Parietal lobe (tissue), 2 donors: ENCODE measurements at places on chromosomes 2 and 18. TPM values are rescaled to one million over a fixed set of nuclear protein-coding genes. Genes with fewer than 3 reads are reported as not detected.

Gene FHOD3
- 84.5 TPM for total RNA-seq

Gene TUBB6
- 37.9 TPM for total RNA-seq

Gene PROKR1
- total RNA-seq: 2.8 TPM

Gene ACMSD
- not detected for total RNA-seq

Gene ACTG2
- not detected for total RNA-seq

Gene DLGAP1
- 277 TPM for total RNA-seq

Gene DYNAP
- not detected for total RNA-seq

Gene VIL1
- total RNA-seq: not detected

Gene PROM2
- 9.4 TPM for total RNA-seq

Gene SERPINB4
- total RNA-seq: not detected

Gene EPB41L3
- total RNA-seq: 85.8 TPM

Gene MARS2
- 14.1 TPM for total RNA-seq

Gene POMC
- total RNA-seq: 2.8 TPM

Gene HOXD11
- not detected for total RNA-seq

Gene VSNL1
- 19.7 TPM for total RNA-seq

Gene IL36RN
- not detected for total RNA-seq

Gene PLEK
- 0.94 TPM for total RNA-seq

Gene RND3
- 152 TPM for total RNA-seq

Gene NOL4
- 160 TPM for total RNA-seq

Gene KLF11
- 14.7 TPM for total RNA-seq

Gene MFSD2B
- 0.63 TPM for total RNA-seq

Gene AQP12A
- total RNA-seq: not detected

Gene SKOR2
- total RNA-seq: not detected

Gene RSAD2
- total RNA-seq: 5.9 TPM

Gene G6PC2
- not detected for total RNA-seq

Gene KATNAL2
- 3.1 TPM for total RNA-seq

Gene SCYGR4
- total RNA-seq: not detected

Gene SCYGR5
- not detected for total RNA-seq

Gene C2orf66
- 1.3 TPM for total RNA-seq

Gene DNAJC10
- total RNA-seq: 60.4 TPM

Gene CENPO
- total RNA-seq: 16.6 TPM

Gene HOXD4
- total RNA-seq: not detected

Gene SPDYA
- total RNA-seq: 5.0 TPM

Gene QPCT
- total RNA-seq: 10.3 TPM

Gene BOLL
- not detected for total RNA-seq

Gene SYT4
- total RNA-seq: 372 TPM

Gene TRIM43
- not detected for total RNA-seq

Gene CD226
- 1.3 TPM for total RNA-seq

Gene SLC23A3
- total RNA-seq: 0.63 TPM

Gene IL18RAP
- not detected for total RNA-seq

Gene LYPD1
- 25.4 TPM for total RNA-seq

Gene UGT1A7
- not detected for total RNA-seq

Gene CD8B
- total RNA-seq: not detected

Gene CELF4
- 62.9 TPM for total RNA-seq

Gene DNMT3A
- total RNA-seq: 65.7 TPM

Gene TNFAIP6
- total RNA-seq: not detected

Gene ADD2
- 552 TPM for total RNA-seq

Gene SPEG
- total RNA-seq: 24.7 TPM

Gene REG3A
- total RNA-seq: not detected

Gene GALNT3
- total RNA-seq: 7.8 TPM

Gene AMER3
- total RNA-seq: 45.4 TPM

Gene PDCL3
- total RNA-seq: 10.6 TPM

Gene DPP10
- 101 TPM for total RNA-seq

Gene KCNK3
- 5.0 TPM for total RNA-seq

Gene CHRNG
- not detected for total RNA-seq

Gene IMPA2
- total RNA-seq: 2.8 TPM

Gene ITGA4
- 9.4 TPM for total RNA-seq
